Thoracic aorta (tissue), 2 donors: ENCODE measurements at places on chromosomes 12 and 14.

- DNase-seq = no peak
Measured at GRCh38 chr12:120175062-120175461, 19.5 kb downstream of the GCN1 start.

DNA sequence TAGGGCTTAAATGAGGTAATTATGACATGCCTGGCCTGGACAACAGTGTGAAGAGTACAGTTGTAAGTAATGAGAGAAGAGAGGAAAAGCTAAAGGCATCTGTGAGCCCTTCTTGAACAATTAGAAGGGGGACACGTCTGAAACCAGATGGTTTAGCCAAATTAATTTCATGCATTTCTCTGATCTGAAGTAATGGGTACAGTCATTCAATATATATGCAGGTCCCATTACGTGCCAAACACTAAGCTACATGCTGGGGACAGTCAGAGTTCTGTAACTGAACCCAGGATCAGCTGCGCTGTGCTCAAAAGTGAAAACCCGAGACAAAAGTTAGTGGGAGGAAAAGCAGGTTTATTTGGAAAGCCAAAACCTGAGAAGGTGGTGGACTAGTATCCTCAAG is 207.2 kb upstream of the TMTC1 start:
- no peak for DNase-seq

- no peak for DNase-seq
Measured at GRCh38 chr12:132264086-132265010, 65.0 kb downstream of the GALNT9 start.

GRCh38 chr12:82958966-82959365 is 272.3 kb downstream of the TMTC2 start:
- DNase-seq = no peak

GRCh38 chr14:76083796-76084765 is 67.6 kb upstream of the GPATCH2L start:
- DNase-seq = no peak

GRCh38 chr14:88856786-88857366 is 32.4 kb downstream of the TTC8 start:
- no peak for DNase-seq

- no peak for DNase-seq
Measured at GRCh38 chr12:94829552-94829951, 173.9 kb downstream of the NDUFA12 start.

DNA sequence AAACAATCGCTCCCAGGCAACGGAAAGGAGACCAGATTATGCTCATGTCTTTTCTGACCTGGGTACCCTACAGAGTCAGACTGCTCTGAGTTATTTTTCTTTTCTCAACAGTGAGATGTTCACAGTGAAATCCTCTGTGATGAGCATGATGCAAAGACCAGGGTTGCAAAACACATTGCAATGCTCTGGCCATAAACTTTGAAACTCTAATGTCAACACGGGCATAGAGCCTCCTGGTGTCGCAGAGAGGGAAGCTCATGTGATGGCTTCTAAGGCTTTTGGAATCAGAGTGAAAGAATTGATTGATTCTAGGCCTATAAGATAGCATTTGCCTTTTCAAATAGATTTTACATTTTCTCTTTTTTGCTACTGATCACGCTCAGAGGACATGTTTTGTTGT is 193.4 kb downstream of the RASSF9 start:
- DNase-seq = no peak

DNA sequence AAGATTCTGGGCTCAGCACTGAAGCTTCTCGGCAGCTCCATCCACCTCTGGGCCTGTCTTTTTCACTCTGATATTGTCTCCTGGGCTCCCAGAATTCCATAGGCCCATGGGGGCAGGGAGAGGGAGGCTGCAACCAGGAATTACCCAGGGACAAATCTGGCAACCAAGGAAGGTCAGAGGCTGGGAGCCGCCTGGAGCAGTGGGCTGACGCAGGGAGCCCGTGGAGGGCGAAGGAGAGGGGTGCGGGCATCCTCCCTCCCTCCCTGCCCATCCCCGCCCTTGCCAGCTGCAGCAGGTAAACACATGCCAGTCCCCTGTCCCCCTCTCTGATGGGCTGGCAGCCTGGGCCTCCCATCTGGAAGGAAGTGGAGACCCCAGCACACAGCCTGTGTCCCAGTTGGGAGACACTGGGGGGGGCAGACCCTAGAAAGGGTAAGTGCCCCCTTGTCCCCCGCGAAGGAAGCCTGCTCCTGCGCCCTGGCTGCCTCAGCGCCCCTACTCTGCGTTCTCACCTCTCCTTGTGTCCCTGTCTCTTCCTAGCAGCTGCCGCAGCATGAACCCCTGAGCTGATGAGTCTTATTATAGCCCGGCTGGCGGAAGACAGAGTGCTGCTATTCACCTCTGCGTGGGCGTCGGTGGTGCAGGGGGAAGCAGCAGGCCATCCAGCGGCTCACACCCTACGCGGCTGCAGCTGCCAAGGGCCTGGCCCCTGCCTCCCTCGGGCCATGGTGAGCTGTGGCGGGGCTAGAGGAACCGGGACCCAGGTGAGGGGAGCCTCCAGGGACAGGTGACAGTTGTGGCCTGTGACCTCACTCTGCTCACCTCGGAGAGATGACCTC is 6.7 kb downstream of the LRTM2 start:
- no peak for DNase-seq

GRCh38 chr12:102609996-102610395 is 129.6 kb upstream of the IGF1 start:
- no peak for DNase-seq

- no peak for DNase-seq
Measured at GRCh38 chr12:100404769-100405407, 48.0 kb downstream of the SLC17A8 start.

- DNase-seq = no peak
Measured at GRCh38 chr14:24804552-24805212, 170.7 kb upstream of the GZMB start.

DNA sequence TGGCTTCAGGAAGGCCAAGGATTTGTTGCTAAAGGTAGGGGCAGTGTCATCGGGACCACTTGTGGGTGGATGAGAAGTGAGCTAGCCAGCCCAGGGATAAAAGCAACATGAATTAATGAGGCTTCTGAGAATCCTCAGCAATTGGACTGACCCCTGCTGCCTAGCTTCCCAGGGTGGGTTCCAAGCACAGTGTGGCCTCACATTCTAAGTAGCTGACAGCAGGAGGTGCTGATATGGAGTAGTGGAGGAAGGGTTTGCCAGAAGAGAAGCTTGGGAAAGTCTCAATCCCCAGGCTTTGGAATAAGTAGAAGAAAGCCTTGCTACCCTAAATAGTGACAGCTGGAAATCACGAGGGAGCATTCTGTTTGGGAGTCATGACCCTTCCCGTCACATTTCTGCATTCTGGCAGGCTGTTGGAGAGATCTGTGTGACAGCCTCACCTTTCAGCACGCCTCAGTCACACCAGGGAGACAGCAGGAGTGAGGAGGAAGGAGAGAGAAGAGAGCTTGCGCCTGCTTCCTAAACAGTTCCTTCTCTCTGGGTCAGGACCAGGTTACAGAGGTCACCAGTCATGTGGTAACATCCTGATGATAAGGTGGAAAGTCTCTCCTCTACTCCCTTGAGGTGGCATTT is 31.2 kb downstream of the DACT1 start:
- no peak for DNase-seq

- DNase-seq = no peak
Measured at GRCh38 chr14:75927564-75928087, 54.2 kb downstream of the TGFB3 start.

DNA sequence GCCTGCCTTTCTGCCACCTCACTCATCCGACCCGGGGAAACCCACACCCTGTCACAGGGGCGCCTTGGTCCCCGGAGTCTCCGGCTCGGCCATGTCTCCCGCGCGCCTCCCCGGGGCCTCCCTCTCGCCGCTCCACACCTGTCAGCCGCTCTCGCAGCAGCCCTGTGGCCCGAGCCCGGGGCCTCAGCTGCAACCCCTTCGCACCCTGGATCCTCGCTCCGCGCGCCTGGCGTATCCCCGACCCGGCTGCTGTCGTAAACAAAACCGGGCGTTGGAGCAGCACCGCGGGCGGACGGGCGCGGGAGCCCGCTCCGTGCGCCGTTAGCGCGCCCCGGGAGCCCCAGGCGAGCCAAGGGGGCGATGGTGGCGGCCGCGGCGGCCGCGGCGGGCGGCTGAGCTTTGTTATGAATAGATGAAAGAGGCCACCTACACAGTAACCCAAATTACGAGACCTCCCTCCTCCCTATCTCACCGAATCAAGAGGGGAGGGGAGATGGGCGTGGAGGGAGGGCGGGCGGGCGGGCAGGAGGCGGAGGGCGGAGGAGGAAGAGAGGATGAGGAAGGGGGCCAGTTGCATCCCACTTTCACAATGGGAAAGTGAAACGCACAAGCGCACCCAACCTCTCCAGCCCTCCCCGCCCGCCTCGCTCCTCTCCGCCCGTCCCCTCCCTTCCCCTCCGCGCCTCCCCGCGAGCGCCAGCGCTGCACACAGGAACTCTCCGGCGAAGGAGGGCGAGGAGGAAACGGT is at the start of gene PLXNC1:
Gene PLXNC1, plus strand, starts transcription at position 587 of the 748 bp plus-strand sequence. CDS start 395 bp downstream, outside the sequence.
- no peak for DNase-seq

- no peak for DNase-seq
Measured at GRCh38 chr12:132024758-132025157, 75.0 kb downstream of the EP400 start.

DNA sequence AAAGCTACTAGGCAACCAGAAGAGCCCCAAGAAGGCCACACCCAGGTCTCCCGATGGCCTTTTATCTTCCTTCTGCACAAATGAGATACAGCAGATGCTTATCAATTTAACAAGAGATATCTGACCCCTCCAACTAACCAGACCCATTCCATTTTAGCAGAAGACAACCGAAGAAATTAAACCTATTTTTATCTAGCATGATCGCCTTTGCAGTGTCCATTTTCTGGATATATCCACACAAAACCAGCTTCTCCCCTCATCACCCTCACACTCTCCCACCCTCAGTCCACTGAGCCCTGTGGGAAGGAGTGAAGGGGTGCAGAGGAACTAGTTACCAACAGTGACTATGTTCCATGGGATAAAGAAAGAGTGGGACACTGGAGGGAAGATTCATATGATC is 20.9 kb upstream of the DHRS4 start:
- DNase-seq = no peak

- DNase-seq = no peak
Measured at GRCh38 chr14:21081521-21082142, 11.5 kb downstream of the ARHGEF40 start.

- no peak for DNase-seq
Measured at GRCh38 chr14:99077076-99077843, 194.7 kb downstream of the BCL11B start.

- DNase-seq = no peak
Measured at GRCh38 chr12:87870061-87870460, 159.1 kb downstream of the C12orf50 start.

DNA sequence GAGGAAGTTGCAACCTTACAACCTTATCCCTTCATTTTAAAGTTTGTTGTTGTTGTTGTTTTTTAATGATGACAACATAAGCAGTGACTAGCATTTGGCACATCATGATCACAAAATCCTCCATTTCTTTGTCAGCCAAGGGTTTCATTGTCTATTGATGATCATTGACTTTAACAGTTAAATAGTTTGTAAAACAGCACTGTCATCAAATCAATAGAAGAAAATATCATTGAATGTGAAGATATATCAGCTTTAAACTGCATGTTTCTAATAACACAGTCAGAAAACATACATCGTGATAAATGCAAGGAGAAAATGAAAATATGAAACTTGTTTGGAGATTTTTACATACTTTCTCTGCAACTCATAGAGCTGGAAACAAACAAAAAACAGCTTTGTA is 922.3 kb upstream of the LRFN5 start:
- no peak for DNase-seq

DNA sequence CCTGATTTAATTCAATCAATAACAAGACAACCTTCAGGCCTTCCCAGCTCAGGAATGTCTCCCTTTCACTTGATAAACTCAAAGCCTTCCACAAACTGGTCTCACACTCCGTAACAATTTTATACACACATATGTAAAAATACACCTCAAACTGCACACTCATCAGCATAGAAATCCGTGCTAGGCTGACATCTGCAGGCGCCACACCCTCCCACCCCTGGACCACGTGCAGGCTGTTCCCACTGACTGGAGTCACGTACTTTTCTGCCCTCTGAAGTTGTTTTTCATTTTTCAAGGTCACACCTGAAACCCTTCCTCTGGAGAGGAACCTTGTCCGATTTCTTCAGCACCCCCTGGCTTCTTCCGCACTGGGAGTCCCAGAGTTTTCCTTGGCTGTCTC is 27.6 kb downstream of the FBXO21 start:
- DNase-seq = no peak

DNA sequence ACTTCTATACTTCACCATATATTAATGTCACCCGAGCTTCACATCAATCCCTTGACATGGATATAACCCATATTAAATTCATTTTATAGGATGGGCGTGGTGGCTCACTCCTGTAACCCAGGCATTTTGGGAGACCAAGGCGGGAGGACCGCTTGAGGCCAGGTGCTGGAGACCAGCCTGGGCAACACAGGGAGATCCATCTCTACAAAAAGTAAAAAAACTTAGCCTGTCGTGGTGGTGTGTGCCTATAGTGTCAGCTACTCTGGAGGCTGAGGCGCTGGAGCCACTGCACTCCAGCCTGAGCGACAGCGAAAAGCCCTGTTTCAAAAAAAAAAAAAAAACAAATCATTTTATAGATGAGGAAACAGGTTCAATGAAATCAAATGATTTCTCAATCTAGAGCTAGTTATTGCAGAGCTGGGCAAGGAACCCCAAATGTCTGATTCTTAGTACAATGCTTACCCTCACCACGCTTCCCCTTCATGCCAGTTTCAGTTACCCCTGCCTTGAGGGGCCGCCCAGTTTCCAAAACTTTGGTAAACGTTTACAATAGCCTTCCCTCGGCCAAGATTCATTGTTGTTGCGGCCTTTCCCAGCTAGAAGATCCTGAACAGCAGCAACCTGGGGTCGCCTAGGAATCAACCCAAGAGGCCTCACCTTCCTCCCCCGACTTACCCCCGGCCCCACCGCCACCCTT is 751 bp downstream of the PSMB5 start:
- DNase-seq = no peak

- DNase-seq = no peak
Measured at GRCh38 chr12:71797531-71797930, 42.0 kb upstream of the TBC1D15 start.

DNA sequence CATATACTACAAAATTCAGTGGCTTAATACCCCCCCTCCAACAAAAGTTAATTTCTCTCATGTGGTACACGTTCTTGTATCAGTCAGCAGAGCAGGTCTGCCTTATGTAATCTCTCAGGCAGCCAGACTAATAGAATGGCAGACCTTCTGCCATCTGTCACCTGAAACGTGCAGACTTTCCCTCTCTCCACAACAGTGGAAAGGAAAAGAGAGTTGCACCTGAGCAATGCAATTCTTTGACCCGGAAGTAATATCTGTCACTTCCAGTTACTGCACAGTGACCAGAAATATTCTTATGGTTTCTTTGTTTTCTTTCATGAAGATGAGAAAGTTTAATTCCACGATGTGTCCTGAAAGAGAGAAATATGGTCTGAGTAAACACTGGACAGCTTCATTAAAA is 14.4 kb downstream of the KERA start:
- no peak for DNase-seq

DNA sequence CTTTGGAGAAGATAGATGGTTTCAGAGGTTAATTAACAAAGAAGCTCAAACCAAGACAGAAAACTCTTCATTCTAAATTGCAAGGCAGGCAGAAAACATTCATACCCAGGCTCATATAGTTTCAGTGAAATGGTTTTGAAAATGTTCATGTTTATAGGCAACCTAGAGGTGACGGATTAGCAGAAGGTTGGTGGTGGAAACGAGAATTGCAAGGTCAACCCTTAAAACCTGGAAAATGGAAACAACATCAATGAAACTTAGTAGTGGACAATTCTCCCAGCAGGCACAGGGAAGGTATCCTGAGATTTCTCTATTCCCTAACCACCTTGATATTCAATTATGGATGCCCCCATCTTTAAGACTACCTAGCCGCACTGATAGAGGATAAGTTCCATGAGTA is 965 bp downstream of the CD163 start:
- DNase-seq = no peak

- DNase-seq = no peak
Measured at GRCh38 chr12:111455448-111456320, 50.0 kb downstream of the SH2B3 start.
